ENCODE measurements at places on chromosomes 5 and 9. TPM values are rescaled to one million over a fixed set of nuclear protein-coding genes. Genes with fewer than 3 reads are reported as not detected.

Gene TSC1
- total RNA-seq = 19.6 TPM

Gene LMAN2
- total RNA-seq = 104 TPM

- H3K4me3 ChIP-seq = peak overlapping the region; percentile 86
- peaks cover 60% of the 10 kb centered on the region for H3K4me1 ChIP-seq
- DNase-seq = peak; percentile 76
- peak overlapping the region; percentile 87 for H3K27ac ChIP-seq
- no peaks in the 10 kb centered on the region for H3K36me3 ChIP-seq
- peaks cover 17% of the 10 kb centered on the region for H3K27me3 ChIP-seq
Observed at GRCh38 chr9:99820685-99821395, 845 bp upstream of the NR4A3 start.

Gene TNC
- total RNA-seq = 1.2 TPM

Gene IL4
- total RNA-seq = 6.8 TPM

Gene MEF2C
- 0.02 TPM for total RNA-seq

- H3K4me3 ChIP-seq = no peak overlapping the region
- H3K36me3 ChIP-seq = no peaks in the 10 kb centered on the region
- H3K27me3 ChIP-seq = no peaks in the 10 kb centered on the region
- DNase-seq = no peak
- no peak overlapping the region for H3K27ac ChIP-seq
Observed at GRCh38 chr9:29332789-29333188, 1759.5 kb upstream of the C9orf72 start.

- H3K27me3 ChIP-seq = no peaks in the 10 kb centered on the region
Observed at GRCh38 chr9:77883846-77884771, 147.5 kb downstream of the GNAQ start.

- no peak overlapping the region for H3K27ac ChIP-seq
- H3K4me1 ChIP-seq = no peaks in the 10 kb centered on the region
- H3K27me3 ChIP-seq = no peaks in the 10 kb centered on the region
Observed at GRCh38 chr9:68669218-68669617, 35.8 kb upstream of the PIP5K1B start.

Gene TXNDC8
- not detected for total RNA-seq
